ENCODE measurements at places on chromosomes 16 and 17.

- DNase-seq, result no peak
Observed at GRCh38 chr16:73288520-73288919, 240.6 kb upstream of the ZFHX3 start.

- DNase-seq, result no peak
Observed at GRCh38 chr16:77869997-77870813, 81.8 kb downstream of the VAT1L start.

- no peak for DNase-seq
Observed at GRCh38 chr17:32917842-32918241, 10.1 kb upstream of the TMEM98 start.

DNA sequence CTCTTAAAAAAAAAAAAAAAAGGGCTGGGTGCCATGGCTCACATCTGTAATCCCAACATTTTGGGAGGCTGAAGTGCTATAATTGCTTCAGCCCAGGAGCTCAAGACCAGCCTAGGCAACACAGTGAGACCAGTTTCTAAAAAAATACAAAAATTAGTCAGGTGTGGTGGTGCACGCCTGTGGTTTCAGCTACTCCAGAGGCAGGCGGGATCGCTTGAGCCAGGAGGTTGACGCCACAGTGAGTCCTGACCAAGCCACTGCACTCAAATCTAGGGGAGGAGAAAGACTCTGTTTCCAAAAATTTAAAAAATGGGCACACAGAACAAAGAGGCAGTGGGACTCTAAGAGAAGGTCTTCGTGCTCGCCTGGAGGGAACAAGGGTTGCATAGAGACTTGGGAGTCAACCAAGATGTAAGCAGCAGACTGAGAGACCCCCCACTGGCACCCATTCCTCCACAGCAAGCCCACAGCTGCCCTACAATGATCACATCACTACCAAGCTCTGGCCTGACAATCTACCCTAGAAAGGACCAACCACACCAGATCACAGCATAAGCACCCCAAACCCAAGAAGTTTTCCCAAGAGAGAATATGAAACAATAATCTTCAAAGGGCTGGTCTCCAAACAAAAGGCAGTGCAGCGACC lies 121.6 kb downstream of the ANKRD11 start:
- DNase-seq, result no peak

DNA sequence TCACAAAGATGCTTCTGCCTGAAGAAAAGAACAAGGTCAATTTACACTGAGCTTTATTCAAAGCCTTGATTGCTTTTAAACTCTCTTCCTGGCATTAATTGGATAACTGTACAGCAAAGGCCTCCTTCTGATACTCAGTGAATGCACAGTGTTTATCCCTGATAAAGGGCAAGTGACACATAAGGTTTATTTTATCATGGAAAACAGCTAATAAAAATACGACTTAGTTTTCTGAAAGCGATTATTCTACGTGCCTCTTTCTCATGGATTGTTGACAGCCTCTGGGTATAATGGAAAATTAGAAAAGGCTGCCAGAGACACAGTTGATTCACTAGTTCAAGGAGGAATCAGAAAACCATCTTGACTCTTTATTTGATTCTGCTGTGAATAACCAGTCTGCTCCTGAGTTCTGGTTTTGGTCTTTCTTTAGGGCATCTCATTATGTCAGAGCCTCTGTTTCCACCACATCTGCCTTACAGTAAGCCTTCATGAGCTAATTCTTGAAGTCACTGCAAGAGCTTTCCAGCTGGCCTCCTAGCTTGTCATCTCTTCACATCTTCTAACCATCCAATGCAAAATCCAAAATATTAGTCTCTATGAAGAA lies 212.9 kb downstream of the CNTNAP4 start:
- DNase-seq, result no peak

DNA sequence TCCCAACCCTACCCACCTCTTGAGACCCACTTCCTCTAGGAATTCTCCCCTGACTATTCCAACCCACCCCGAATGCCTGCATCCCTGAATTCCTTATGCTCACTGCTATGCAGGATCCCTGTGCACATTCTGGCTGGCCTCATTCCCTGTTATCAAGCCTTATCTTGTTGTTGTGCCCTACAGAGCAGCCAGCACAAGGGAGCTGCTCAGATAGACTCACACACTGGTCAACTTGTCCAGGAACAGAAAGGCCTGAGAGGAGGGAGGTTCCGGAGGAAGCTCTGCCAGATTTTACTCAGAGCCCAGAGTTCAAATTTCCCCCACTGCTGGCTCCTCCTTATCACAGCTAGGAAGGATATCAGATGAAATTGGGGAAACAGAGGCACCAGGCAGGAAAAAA lies 24.8 kb upstream of the MYO18A start:
- no peak for DNase-seq

DNA sequence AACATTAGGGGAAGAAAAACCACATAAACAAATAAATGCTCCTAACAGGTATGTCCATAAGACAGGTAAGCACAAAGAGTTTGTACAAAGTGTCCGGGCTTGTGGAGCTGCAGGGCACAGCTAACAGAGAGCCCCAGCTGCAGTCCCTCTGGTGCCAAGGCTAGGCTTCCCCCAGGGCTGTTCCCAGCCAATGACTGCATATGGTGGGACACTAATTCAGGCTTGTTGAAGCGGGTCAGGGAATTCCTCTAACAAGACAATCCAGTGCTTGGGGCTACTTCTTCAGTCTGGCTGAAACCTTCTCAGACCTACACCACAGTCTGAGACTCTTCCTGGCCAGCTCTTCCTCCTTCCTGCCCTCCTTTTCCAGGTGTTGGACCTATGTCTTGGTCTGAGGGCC lies 51.7 kb upstream of the ALDH3A1 start:
- no peak for DNase-seq

DNA sequence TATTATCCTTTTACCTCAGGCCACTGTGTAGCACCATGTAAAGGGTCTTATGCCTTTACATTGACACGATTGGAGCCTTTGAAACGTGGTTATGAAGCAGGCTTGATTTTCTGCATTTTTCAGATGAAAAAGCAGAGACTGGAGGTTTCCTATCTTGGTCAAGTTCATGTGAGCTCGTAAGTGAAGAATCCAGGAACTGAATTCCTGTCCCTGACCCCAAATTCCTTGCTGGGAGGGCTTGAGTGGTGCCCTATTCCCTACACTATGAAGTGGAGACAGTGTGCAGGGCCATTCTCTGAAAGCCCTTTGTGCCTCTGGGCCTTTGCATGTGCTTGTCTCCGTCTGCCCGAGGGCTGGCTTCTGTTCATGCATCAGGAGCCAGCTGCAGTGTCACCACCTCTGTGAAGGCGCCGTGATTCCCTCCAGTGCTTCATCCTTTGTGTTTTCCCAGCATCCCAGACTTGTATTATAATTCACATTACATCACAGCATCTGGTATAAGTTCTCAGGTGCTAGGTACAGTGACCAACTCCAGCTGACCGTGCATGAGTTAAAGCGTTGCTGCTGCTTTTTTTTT lies 181.1 kb downstream of the SNX29 start:
- DNase-seq, result no peak

DNA sequence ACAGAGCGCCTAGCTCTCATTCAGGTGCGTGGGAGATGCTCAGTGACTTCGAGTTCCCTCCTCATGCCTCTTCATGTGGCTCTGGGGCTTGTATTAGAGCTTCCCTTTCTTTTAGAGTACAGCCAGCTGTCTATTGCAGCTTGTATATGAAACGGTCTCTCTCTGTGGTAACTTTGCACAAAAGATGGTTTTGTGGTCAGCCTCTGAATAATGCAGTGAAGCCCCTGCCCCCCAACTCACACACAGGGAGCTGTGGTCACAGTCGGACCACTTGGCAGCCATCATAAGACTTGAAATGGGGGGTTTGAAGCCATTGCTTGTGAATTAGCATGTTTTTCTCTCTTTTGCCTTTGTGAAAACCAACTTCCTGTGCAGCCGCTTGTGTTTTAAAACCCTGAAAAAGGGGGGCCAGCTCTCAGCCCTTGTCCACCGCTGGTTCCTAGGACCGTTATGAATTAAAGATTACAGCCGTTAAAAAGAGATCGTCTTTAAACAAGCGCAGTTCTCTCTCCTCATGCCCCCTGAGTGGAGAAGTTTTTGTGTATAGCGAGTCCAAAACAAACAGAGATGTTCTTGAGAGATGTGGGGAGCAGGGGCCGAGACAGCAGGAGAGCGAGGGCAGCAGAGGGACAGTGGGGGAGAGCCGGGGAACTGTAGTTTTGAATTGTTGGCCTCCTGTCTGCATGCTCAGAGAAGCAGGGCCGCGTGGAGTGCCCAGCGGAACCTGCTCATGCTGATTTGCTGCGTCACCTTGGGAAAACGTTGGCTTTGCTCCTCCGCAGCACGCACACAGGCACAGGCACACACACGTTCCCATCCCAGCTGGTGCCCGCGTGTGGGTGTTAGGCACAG lies 199.0 kb downstream of the MSI2 start:
- DNase-seq, result peak; percentile 46

- no peak for DNase-seq
Observed at GRCh38 chr17:81059026-81059425, 24.1 kb downstream of the BAIAP2 start.

DNA sequence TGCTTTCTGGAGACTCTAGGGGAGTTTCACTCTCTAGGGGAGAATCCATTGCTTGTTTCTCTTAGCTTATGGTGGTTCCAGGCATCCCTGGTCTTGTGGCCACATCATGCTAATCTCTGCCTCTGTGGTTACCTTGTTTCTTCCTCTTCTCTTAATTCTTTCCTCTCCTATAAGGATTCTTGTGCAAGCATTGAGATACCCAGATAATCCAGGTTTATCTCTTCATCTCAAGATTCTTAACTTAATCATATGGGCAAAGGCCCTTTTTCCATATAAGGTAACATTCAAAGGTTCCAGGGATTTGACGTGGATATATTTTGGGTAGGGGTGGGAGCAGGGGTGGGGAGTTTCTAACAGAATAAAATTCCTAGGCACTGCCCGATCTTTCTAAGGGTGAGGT lies 32.6 kb downstream of the FAM20A start:
- DNase-seq, result no peak

DNA sequence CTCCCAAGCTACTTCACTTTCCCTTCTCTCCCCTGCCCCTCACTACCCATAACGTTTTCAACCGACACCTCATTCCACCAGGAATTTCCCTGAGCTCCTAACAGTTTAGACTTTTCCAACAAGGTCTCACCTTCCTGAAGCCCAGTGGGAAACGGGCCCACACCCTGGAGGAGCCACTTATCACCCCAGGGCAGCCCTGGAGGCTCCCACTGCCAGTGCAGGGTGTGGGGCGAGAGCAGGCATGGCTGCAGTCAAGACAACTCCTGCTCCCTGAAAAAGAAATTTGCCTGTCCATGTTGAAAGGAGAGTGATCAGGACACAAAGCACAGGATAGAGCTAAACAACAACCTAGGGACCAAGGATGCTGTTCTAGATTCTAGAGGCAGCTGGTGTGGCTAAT lies 1.7 kb upstream of the CCNF start:
- DNase-seq, result no peak

GRCh38 chr16:73369851-73370250 lies 321.9 kb upstream of the ZFHX3 start:
- no peak for DNase-seq

DNA sequence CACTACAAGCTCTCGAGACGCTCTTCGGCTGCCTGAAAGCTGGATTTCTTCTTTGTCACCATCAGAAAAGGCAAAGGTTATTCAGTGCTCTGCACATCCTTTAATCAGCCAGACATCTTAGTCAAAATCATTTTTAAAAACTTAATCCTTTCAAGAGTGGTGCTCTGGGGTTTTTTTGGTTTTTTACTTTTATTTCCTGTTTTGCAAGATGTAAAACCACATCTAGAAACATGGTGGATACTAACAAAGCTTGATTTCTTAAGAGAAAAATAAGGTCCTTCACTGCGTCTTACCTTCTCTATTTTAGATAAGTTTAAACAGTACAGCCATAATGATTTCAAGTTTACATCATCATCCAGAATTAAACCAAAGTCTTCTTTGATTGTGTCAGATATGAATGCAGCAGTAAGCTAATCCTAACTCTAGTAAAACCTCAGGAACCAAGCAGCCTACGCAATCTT lies 6.3 kb downstream of the ANKRD11 start:
- no peak for DNase-seq

DNA sequence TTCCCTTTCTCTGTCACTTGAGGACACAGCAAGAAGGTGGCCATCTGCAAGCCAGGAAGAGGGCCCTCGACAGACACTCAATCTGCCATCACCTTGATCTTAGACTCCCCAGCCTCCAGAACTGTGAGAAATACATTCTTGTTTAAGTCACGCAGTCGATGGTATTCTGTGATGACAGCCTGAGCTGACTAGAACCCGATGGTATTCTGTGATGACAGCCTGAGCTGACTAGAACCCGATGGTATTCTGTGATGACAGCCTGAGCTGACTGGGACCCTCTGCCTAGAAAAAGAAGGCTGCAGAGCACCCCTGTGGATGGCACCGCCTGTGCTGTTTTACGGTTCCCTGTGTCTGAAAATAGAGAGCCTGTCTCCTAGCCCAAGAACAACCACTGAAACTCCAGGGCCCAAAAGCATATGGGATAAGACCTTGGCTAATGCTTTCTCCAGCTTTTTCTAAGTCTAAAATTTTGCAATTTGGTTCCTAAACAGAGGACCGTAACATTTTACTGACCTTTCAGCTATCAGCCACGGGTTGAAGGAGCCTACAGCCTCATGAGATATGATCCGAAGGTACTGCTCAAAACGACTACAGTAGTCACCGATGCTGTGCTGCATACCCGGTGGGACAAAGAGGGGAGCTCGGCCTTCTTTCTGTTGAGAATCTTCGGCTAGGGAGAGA lies 33.1 kb upstream of the PITPNM3 start:
- no peak for DNase-seq

DNA sequence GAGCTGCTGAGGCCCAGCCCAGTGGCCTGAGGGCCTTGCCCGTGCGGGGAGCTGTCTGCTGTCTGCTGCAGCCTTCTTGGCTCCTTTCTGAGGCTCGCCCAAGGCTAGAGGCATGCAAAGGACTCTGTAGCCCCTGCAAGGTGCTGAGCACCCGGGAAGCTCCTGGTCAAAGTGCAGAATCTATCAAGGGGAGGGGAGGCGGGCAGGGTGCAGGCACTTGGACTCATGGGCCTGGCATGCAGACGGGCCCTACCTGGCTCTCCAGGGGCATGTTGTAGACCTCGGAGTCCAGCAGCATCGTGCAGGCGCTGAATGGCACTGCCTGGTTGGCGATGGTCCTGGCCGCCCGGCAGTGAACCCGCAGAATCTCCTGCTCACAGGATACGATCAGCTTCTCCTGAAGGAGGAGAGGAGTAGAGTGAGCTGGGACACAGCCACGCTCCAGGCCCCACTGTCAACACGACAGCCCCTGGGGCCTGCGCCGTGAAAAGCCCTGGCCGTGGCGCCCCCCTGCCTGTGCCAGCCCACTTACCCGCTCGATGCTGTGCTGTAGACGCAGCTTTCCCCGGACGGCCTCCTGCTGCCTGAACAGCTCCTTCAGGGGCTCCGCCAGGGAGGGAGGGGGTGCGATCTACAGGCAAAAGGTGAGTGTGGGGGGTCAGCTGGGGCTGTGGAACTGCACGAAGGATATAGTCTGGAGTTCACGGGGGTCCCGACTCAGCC lies 57.2 kb downstream of the ZNF778 start:
- DNase-seq, result no peak

DNA sequence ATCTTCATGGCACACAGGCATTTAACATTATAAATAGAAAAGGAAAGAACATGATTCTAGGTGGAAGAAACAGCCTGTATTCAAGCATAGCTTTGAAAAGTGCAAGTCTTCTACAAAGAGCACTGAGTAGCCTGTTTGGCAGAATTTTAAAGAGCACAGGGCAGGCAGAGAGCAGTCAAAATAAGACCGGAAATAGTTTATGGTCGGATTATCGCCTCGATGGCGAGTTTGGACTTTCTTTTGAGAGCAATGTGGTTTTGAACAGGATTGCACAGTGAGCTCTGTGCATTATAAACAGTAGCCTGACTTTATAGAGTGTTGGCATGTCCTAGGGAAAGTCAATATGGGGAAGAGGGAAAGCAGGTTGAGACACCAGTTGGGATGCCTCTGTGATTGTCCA lies 6.2 kb upstream of the TMEM100 start:
- DNase-seq, result no peak
